Hematopoietic multipotent progenitor cell treated with erythropoietin and hydrocortisone succinate and interleukin-3 and kit ligand, for 4 days (in vitro differentiated cells): ENCODE measurements at places on chromosomes 2 and 18.
A peak's percentile ranks its signal among the peaks of the same experiment; 100 is the strongest.

DNA sequence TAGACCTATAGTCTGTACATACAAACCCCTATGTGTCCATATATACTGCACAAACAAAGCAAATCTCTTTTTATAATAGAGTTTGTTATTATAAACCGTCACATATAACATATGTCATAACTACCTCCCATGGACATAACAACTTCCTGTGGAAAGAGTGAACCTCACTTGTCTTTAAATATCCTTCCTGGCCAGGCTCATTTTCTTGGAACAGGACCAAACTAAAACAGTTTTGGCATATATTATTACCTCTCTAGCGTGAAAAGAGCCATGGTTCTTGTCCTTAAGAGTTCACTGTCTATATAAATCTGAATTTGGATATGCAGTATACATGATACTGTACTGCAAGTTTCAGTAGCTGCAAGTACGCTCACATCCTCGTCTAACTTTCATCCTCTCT, 28.3 kb upstream of the DNAJC27 start:
- no peak for DNase-seq

DNA sequence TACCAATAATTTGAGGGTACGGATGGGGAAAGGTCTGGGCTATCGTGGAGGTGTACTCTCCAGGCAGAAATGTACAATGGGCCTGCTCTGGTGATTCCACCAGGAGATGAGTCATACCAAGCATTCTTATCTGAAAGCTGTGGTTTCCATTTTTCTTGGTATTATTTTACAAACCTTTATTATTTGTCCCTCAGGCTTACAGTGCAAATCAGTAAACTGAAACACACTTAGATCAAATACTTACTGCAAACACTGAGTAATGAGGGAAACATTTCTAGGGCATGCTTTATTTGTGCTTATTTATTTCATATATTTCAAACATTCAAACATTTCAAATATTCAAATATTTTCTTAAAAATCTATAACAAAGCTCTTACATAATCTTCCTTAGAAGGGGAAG, 319.8 kb downstream of the RND3 start:
- peak; percentile 29 for DNase-seq

DNA sequence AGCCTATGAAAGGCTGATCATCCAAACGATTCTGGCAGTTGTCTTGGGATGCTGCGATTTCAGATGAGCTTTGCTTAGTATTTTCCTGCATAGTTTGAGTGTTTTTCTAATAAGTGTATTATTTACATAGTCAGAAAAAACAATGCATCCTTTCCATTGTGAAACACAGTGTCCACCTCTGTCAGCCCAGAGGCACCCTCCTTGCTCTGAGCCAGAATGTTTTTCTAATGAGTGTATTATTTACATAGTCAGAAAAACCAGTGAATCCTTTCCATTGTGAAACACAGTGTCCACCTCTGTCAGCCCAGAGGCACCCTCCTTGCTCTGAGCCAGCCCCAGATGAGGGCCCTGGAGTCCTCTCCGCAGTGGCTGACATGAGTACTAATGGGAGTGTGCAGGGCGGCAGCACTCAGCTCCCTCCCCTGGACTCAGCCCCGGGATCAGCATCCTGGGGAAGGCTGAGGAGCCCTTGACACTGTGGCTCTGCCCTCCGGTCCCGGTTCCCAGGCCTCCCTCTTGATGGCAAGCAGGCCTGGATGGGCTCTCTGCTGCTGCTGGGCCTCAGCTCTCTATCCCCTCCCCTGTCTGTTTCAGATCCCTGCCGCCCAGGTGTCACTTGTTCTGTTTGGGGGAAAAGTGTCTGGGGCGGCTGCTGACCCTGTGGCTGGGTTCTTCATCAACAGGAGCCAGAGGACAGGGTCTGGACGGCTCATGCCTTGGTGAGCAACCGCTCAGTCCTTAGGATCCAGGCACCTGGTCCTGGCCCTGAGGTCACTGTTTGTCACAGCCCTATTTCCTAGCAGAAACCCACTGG, 5.9 kb downstream of the MFSD2B start:
- no peak for DNase-seq

GRCh38 chr18:23723121-23723520, 33.9 kb downstream of the LAMA3 start:
- no peak for DNase-seq

DNA sequence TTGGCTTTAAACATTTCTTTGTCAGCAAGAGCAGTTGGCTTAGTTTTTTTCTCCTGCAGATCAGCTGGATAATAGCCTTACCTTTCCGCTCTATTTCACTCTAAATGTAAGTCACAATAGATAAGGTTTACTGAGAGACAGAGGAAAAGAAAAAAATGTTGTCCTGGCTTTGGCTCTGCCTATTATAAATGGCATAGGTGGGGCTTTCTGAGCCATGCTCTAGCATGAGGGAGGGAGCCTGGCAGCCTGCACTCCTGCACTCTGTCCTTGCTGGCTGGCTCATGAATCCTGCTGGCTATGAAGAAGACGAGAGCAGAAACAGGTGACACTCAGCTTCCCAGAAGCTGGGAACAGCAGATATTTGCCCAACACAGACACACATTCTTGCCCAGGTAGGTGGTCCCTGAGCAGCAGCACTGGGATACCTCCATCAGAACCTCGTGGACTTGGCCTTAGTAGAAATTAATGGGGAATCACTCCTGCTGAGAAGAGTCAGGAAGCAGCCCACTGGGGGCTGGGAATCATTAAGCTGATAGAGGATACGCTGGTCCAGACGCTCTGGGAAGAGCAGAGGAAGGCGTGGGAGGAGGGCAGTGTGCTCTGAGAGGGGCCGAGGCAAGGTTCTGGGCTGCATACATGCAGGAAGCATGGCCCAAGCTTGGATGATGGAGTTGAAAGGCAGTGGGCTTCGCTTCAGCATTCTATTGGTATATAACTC, 514.4 kb upstream of the HS6ST1 start:
- DNase-seq: no peak

- peak; percentile 86 for DNase-seq
Observed at GRCh38 chr2:99471654-99472599, 17.9 kb downstream of the REV1 start.

DNA sequence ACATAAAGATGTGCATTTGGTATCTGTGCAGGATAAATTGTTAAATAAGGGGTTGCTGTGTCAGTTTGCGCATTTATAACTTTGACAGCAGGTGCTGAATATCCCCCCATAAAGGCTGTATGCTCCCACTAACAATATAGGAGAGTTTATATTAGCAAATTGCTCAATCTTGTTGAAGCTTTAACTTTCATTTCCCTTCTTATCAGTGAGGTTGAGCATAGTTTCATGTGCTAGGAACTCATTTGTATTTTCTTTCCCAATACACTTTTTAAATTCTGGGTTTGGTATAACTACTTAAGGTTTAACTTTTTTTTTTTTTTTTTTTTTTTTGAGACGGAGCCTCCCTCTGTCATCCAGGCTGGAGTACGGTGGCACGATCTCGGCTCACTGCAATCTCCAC, 89.0 kb downstream of the FAM117B start:
- no peak for DNase-seq

- DNase-seq: peak; percentile 27
Observed at GRCh38 chr2:238573065-238573778, 146.5 kb downstream of the ASB1 start.

DNA sequence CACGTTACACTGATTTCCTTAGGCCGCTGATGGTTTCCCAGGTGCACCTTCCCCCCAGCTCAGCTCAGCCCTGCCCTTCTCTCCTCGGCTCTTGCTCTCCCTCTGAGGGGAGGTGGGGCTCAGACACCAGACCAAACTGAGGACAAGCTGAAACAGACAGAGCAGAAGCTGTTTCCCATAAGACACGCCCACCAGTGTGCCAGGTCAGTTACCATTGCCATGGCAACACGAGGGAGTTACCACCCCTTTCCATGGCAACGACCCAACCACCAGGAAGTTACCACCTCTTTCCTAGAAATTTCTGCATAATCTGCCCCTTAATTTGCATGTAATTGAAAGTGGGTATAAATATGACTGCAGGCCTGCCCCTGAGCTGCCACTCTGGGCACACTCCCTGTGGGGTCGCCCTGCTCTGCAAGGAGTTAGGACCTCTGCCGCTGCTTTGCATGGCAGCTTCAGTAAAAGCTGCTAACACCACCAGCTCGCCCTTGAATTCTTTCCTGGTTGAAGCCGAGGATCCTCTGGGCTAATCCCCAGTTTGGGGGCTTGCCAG, 120.9 kb upstream of the SMIM21 start:
- DNase-seq: peak; percentile 30

GRCh38 chr18:12256951-12257350, 2.8 kb downstream of the CIDEA start:
- DNase-seq: no peak

DNA sequence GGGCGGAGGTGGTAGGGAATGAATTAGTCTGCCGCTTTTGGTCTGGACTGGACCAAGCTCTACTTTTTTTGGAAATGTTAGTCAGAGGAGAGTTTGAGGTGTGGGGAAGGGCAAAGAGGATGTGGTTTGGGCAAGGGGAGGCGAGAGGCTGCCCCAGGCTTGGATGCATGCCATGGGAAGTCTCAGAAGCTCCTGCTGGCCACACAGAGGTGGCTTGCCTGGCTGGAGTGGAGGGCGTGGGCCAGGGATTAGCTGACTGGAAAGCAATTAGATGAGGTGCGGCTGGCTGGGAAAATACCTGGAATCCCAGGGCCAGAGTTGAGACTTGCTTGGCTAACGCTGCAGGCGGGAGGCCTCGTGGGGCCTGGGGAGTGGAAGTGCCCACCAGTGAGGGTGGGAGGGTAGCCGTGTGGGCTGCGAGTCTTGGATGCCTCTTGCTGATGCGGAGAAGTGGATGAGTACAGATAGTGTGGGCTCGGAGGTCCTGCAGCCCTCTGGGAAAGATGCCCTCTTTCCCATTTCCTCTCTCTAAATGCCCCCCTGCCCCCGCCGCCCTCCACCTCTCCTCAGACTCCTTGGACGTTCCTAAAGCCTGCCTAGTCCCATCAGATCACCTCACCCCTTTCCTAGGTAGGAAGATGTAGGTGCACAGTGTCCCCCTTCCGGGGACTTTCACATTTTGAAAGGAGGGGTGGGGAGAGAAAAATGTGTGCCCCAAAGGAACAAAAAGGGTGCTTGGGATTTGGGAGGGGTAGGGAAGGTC, 117.6 kb downstream of the SMAD7 start:
- peak; percentile 69 for DNase-seq

DNA sequence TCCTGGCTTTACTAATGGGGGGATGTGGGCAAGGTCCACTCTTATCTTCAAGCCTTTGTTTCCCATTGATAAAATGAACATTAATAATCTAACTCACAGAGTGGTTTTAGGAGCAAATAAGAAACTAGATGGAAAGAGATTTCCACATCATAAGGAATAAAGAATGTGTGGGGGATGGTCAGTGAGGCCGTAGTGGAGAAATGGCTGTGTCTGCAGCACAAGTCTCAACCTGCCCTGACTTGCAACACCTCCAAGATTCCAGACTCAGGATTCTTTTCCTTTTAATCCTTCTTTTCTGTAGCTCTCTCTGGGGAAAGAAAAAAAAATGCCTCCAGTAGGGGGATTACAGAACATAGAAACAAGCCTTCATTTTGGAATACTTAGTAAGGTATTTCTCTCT, 124.2 kb upstream of the MEX3C start:
- no peak for DNase-seq

DNA sequence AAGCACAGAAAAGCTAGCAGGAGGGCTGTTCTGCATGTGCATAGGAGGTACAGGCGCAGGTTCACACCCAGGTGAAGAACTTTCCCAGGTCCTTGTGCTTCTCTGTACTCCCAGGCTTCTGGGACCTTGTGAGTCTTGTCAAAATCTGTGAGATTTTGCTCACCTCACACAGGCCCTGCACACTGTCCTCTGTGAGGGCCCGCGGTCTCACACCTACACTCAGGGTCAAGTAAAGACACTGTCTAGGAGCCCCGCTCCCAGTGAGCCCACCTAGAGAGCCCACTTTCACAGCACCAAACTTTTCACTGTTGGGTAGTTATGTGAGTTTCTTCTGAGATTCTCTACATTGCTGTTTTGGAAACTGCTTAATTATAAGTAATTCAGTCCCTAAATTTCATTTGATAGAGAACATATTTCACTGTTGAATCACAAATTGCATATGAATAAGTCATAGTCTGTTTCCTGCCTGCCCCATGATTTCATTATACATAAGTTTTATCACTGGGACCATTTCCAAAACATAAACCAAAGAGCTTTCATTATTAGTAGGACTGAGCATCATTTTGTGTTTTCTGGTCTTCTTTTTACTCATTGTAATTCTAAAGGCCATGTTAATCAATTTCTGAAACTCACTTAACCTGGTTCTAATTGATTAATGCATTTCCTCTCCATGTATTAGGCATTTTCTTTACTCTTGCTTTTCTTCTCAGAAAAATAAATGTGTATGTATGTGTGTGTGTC, 234.2 kb upstream of the SPOPL start:
- no peak for DNase-seq

- DNase-seq: no peak
Observed at GRCh38 chr2:84102274-84102673, 356.8 kb downstream of the SUCLG1 start.

DNA sequence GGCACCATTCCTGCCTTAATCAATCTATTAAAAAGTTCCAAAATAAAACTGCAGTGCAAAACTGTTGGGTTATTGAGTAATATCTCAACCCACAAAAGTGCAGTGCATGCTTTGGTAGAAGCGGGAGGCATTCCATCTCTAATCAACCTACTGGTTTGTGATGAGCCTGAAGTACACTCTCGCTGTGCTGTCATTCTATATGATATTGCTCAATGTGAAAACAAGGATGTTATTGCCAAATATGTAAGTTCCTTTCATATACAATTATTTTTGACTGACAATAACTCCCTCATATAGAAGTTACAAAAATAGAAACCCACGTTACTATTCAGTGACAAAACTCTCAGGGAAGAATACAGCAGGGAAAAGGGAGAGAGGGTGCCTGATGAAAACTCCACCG, 43.0 kb downstream of the OSGEPL1 start:
- peak; percentile 34 for DNase-seq

GRCh38 chr2:65918760-65919187, 486.4 kb upstream of the SPRED2 start:
- no peak for DNase-seq

GRCh38 chr2:240325016-240326007, 110.2 kb upstream of the GPC1 start:
- DNase-seq: no peak

- no peak for DNase-seq
Observed at GRCh38 chr2:228367356-228367755, 185.9 kb upstream of the SPHKAP start.

- no peak for DNase-seq
Observed at GRCh38 chr2:241188361-241189092, at the start of gene ANO7. TSS of gene ANO7 (plus strand) at chr2:241188677. CDS start at chr2:241190064, 1,387 bp downstream.

- DNase-seq: peak; percentile 66
Observed at GRCh38 chr18:9608298-9608697, 6.1 kb downstream of the PPP4R1 start.

- DNase-seq: no peak
Observed at GRCh38 chr2:47011264-47011663, 95.7 kb upstream of the MCFD2 start.

GRCh38 chr2:220811952-220812570, 760.0 kb downstream of the EPHA4 start:
- no peak for DNase-seq

DNA sequence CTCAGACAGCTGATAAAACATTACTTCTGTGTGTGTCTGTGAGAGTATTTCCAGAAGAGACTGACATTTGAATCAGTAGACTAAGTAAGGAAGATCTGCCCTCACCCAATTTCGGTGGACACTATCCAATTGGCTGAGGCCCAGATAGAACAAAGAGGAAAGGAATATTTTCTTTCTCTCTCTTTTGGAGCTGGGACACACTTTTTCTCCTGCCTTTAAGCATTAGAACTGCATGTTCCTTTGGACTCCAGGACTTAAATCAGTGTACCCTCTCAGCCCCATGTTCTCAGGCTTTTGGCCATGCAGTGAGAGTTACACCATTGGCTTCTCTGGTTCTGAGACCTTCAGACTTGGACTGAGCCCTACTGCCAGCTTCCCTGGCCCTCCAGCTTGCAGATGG, 3.3 kb upstream of the SRBD1 start:
- no peak for DNase-seq

GRCh38 chr18:32152705-32153448, 37.0 kb upstream of the MEP1B start:
- DNase-seq: no peak
